Right lobe of liver (tissue), 6 donors: ENCODE measurements at places on chromosomes 1 and 21. TPM values are rescaled to one million over a fixed set of nuclear protein-coding genes. Genes with fewer than 3 reads are reported as not detected.

GRCh38 chr1:55506740-55507577 lies 291.8 kb upstream of the USP24 start:
- H3K27ac ChIP-seq, result no peak overlapping the region
- DNase-seq, result no peak
- no peak overlapping the region for H3K4me3 ChIP-seq
- H3K4me1 ChIP-seq, result no peaks in the 10 kb centered on the region

GRCh38 chr21:16072737-16073136 lies 343.0 kb downstream of the USP25 start:
- H3K36me3 ChIP-seq, result no peaks in the 10 kb centered on the region
- no peak overlapping the region for H3K4me3 ChIP-seq
- no peak overlapping the region for H3K27ac ChIP-seq
- DNase-seq, result no peak
- no peaks in the 10 kb centered on the region for H3K4me1 ChIP-seq

- H3K27ac ChIP-seq, result no peak overlapping the region
- no peak overlapping the region for H3K4me3 ChIP-seq
- H3K27me3 ChIP-seq, result no peaks in the 10 kb centered on the region
- no peaks in the 10 kb centered on the region for H3K4me1 ChIP-seq
- peak; percentile 24 for DNase-seq
These were observed 19.7 kb upstream of the ATP6V1G3 start for GRCh38 chr1:198560161-198560560.

DNA sequence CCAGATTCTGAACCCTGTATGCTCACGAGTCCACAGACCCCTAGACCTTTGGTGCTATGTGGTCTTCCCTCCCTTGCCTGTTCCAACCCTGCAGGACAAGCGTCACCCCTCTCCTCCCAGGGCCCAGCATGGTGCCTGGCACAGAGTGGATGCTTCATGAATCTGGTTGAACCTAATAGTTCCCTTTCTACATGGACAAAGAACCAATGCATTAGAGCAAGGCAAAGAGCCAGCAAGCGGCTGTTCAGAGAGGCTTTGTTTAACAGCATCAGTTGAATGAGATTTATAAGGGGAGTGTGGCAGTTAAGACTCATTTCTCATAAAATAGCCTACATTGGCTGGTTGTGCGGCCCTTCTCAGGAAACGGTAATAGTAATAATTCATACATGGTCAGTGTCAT lies 14.9 kb downstream of the SLC26A9 start:
- no peak overlapping the region for H3K4me3 ChIP-seq
- H3K27me3 ChIP-seq, result no peaks in the 10 kb centered on the region
- DNase-seq, result no peak
- no peak overlapping the region for H3K27ac ChIP-seq
- no peaks in the 10 kb centered on the region for H3K36me3 ChIP-seq

- no peak overlapping the region for H3K4me3 ChIP-seq
- DNase-seq, result no peak
- no peaks in the 10 kb centered on the region for H3K27me3 ChIP-seq
- no peaks in the 10 kb centered on the region for H3K36me3 ChIP-seq
- peaks cover 10% of the 10 kb centered on the region for H3K4me1 ChIP-seq
These were observed 5.9 kb upstream of the FOXJ3 start for GRCh38 chr1:42340901-42341300.

GRCh38 chr1:55443175-55443915 lies 228.2 kb upstream of the USP24 start:
- H3K4me3 ChIP-seq, result no peak overlapping the region
- no peaks in the 10 kb centered on the region for H3K4me1 ChIP-seq
- DNase-seq, result peak; percentile 20
- no peaks in the 10 kb centered on the region for H3K36me3 ChIP-seq
- H3K27me3 ChIP-seq, result no peaks in the 10 kb centered on the region
- H3K27ac ChIP-seq, result no peak overlapping the region

GRCh38 chr1:208207388-208208131 lies 36.6 kb downstream of the PLXNA2 start:
- H3K27ac ChIP-seq, result peak overlapping the region; percentile 23
- no peak overlapping the region for H3K4me3 ChIP-seq
- no peaks in the 10 kb centered on the region for H3K36me3 ChIP-seq
- no peaks in the 10 kb centered on the region for H3K27me3 ChIP-seq

- H3K4me1 ChIP-seq, result no peaks in the 10 kb centered on the region
- DNase-seq, result no peak
- no peaks in the 10 kb centered on the region for H3K36me3 ChIP-seq
- H3K27me3 ChIP-seq, result no peaks in the 10 kb centered on the region
- no peak overlapping the region for H3K27ac ChIP-seq
These were observed 7.6 kb downstream of the SAMSN1 start for GRCh38 chr21:14538483-14538882.

DNA sequence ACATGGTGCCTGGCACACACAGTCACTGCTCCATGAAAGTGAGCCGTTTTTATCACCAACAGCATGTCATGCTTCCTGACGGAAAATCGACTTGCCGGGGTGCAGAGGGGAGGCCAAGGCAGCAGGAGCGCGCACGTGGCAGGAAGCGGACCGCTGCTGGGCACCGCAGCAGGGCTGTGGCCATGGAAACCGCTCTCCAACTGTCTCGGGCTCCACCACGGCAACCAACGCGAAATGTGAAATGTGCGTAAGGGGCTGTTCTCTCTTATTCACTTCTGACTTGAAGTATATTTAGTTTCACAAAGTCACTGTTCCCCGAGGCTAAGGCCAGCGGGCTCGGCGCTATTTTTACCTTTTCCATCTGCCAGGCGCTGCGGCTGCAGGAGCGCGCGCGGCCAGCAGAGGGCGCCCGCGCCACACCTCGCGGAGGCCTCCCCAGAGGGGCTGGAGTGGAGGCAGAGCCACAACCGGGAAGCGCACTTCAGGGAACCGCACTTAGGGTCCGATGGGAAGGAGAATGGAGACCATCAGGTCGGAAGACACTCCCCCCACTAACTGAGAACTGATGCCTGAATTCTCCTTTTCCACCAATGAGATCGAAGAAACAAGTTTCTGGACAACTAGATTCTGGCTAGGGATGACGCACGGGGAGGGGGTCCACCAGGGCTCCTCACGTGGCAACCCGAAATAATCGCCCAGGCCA lies 19.7 kb downstream of the RCC2 start:
- H3K27ac ChIP-seq, result no peak overlapping the region
- H3K36me3 ChIP-seq, result no peaks in the 10 kb centered on the region
- no peaks in the 10 kb centered on the region for H3K27me3 ChIP-seq
- H3K4me1 ChIP-seq, result no peaks in the 10 kb centered on the region
- DNase-seq, result peak; percentile 72

- no peak overlapping the region for H3K4me3 ChIP-seq
- no peaks in the 10 kb centered on the region for H3K4me1 ChIP-seq
- H3K36me3 ChIP-seq, result no peaks in the 10 kb centered on the region
- H3K27me3 ChIP-seq, result peaks cover 3% of the 10 kb centered on the region
- no peak for DNase-seq
These were observed 1.9 kb downstream of the ELAVL4 start for GRCh38 chr1:50110656-50111055.

- H3K27me3 ChIP-seq, result no peaks in the 10 kb centered on the region
- H3K4me1 ChIP-seq, result no peaks in the 10 kb centered on the region
- no peaks in the 10 kb centered on the region for H3K36me3 ChIP-seq
- no peak for DNase-seq
These were observed 6.1 kb upstream of the SAMD11 start for GRCh38 chr1:917466-918091.

DNA sequence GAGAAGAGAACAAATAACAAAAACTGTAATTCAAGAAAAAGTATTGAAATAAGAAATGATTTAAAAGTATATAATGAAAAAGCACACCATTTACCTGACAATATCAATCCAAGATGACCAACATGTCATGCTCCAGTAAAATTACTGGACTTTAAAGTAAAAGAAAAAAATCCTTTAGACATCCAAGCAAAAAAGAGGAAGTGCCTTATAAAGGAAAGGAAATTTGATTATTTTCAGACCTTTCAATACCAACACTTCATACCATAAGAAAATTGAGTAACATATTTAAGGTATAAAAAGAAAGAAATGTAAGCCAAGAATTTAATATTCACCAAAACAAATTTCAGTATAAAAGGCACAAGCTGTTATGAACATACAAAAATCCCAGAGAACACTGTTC lies 46.2 kb upstream of the SSX2IP start:
- no peak overlapping the region for H3K27ac ChIP-seq
- no peak overlapping the region for H3K4me3 ChIP-seq
- H3K36me3 ChIP-seq, result no peaks in the 10 kb centered on the region
- DNase-seq, result no peak
- H3K27me3 ChIP-seq, result no peaks in the 10 kb centered on the region
- H3K4me1 ChIP-seq, result no peaks in the 10 kb centered on the region

DNA sequence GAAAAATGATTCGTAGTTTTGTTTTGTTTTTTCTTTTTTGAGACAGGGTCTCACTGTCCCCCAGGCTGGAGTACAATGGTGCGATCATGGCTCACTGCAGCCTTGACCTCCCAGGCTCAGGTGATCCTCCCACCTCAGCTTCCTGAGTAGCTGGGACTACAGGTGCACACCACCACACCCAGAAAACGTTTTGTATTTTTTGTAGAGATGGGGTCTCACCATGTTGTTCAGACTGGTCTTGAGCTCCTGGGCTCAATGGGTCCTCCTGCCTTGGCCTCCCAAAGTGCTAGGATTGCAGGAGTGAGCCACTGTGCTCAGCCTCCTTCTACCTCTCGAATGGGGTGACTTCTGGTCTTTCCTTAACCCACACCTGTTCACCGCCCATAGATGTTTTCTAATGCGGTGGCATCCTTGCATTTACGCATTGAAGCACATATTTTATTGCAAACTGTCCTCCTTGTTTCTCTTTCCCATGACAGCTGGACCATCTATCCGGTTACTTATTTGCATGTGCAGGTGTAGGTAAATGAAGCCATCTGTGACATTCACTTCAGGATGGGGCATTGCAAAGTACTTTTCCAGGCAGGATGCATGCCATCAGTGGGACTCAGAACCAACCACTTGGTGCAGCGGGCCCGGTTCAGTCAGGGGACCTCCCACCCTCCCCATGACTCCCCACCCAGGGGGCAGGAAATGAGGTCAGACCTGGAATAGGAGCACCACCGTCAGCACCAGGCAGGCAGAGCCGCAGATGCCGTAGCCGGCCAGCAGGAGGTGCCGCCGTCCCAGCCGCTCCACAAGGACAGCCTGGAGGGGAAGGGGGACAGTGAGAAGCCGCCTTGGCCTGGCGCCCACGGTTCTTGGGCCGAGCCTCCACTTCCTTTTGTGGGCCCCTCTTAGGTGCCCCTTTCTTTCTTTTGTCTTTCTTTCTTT lies 16.5 kb downstream of the SLC2A7 start:
- no peak for DNase-seq
- no peaks in the 10 kb centered on the region for H3K36me3 ChIP-seq

GRCh38 chr21:44804762-44805161 lies 3.1 kb upstream of the UBE2G2 start:
- H3K27me3 ChIP-seq, result no peaks in the 10 kb centered on the region
- no peak for DNase-seq
- H3K4me1 ChIP-seq, result peaks cover 11% of the 10 kb centered on the region
- H3K4me3 ChIP-seq, result no peak overlapping the region

GRCh38 chr1:238177960-238178645 lies 287.4 kb upstream of the ZP4 start:
- H3K27me3 ChIP-seq, result no peaks in the 10 kb centered on the region
- no peak for DNase-seq
- H3K27ac ChIP-seq, result no peak overlapping the region

GRCh38 chr1:175864625-175865024 lies 121.2 kb upstream of the TNR start:
- no peak overlapping the region for H3K27ac ChIP-seq
- no peak overlapping the region for H3K4me3 ChIP-seq
- no peaks in the 10 kb centered on the region for H3K36me3 ChIP-seq
- DNase-seq, result no peak

GRCh38 chr1:181140891-181141290 lies 52.4 kb downstream of the IER5 start:
- H3K36me3 ChIP-seq, result no peaks in the 10 kb centered on the region
- no peak overlapping the region for H3K4me3 ChIP-seq
- H3K27me3 ChIP-seq, result no peaks in the 10 kb centered on the region
- H3K4me1 ChIP-seq, result peaks cover 6% of the 10 kb centered on the region
- DNase-seq, result no peak

DNA sequence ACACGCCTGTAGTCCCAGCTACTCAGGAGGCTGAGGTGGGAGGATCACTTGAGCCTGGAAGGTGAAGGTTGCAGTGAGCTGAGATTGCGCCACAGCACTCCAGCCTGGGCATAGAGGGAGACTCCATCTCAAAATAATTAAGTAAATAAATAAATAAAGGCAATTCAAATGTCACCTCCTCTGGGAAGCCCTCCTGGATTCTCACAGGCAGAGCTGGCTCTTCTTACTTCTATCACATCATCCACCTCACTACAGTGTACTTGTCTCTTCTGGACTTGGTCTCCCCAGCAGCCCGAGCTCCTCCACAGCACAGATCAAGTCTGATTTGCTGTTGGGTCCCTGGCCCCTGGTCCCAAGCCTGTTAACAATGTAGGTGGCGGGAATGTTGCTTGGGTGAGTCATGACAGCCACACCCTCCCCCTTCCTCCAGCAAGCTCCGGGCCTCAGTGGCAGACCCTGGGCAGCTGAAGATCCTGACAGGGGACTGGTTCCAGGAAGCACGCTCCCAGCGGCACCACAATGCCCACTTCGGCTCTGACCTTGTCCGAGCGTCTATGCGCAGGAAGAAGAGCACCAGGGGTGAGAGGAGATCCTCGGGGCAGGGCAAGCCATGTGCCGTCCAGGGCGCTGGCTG lies 5.3 kb downstream of the SYTL1 start:
- no peak for DNase-seq
- no peaks in the 10 kb centered on the region for H3K36me3 ChIP-seq
- H3K27ac ChIP-seq, result no peak overlapping the region
- no peak overlapping the region for H3K4me3 ChIP-seq

DNA sequence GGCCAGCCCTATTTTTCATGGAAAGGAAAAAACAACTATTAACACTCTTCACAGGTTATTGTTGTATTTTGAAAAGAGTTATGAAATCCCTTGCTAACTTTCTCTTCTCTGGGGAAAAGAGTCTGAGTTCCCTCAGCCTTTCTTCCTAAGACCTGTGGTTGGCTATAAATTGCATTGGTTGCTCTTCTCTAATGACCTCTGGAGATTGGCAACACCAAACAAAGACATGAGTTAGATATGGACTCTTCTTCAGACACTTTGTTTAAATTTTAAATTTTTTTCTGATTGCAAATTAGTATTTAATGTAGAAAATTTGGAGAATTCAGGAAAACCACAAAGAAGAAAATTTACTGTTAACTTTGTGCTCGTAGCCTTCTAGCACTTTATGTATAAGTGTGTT lies 275.7 kb downstream of the PBX1 start:
- no peak overlapping the region for H3K4me3 ChIP-seq
- H3K27ac ChIP-seq, result no peak overlapping the region
- DNase-seq, result no peak
- no peaks in the 10 kb centered on the region for H3K36me3 ChIP-seq
- no peaks in the 10 kb centered on the region for H3K4me1 ChIP-seq

The IGFN1 gene
- total RNA-seq, result not detected

The IL22RA1 gene
- total RNA-seq, result 2.2 TPM

The GRHL3 gene
- 0.28 TPM for total RNA-seq

The PTCH2 gene
- 0.31 TPM for total RNA-seq

The APH1A gene
- total RNA-seq, result 61.2 TPM

The TENT5C gene
- 3.1 TPM for total RNA-seq
